Large intestine (tissue), 12 donors: ENCODE measurements at places on chromosomes 1 and 21.

DNA sequence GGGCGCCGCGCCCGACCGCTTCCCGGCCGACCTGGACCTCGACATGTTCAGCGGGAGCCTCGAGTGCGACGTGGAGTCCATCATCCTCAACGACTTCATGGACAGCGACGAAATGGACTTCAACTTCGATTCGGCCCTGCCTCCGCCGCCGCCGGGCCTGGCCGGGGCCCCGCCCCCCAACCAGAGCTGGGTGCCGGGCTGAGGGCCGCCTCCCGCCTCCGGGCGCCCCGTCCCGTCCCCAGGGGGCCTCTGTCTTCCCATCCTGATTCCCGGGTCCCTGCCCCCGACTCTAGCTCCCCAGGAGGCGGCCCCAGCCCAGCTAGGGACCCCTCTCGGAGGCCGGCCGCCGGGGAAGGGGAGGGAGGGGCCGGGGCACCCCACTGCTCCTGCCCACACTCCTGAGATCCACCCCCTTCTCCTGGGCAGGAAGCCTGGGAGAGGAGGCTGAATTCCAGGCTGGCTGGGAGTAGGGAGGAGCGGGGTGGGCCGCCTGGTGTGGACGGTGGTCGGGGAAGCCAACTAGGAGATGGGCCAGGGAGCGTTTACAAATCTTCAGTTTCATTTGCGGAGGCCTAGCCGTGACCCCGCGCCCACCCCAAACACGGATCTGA lies 21.4 kb downstream of the FOXO6 start:
- peak; percentile 87 for DNase-seq

- DNase-seq, result no peak
Observed at GRCh38 chr1:82778612-82779011, 977.9 kb downstream of the ADGRL2 start.

DNA sequence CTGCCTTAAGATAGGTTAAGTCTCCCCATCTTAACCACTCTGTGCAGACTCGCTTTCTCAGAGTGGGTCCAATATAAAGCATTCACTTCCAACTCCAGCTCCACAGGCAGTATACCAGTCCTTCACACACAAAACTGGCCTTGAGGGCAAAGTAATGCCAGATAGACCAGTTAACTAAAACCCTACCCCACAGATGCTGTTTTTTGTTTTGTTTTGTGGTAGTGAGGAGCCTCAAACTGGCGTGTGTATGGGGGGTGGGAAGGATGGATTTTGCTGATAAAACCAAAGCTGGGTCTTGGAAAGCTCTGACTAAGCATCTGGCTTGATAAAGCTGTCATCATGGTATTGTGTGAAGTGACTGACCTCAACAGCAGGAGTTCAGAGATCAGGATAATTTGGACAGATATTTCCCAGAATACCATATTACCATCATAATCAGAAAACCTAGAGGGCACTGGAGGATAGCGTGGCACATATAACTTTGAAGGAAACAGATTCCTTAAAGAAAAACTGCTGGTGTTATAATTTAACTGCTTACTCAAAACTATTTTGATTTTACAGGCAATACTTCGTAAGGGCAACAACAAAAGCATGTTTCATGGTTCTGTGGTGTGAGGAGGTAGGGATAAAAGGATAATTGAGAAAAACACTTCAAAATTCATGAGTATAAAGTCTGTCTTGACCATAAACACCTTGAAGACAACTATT lies 29.6 kb upstream of the CPLANE2 start:
- DNase-seq, result no peak

DNA sequence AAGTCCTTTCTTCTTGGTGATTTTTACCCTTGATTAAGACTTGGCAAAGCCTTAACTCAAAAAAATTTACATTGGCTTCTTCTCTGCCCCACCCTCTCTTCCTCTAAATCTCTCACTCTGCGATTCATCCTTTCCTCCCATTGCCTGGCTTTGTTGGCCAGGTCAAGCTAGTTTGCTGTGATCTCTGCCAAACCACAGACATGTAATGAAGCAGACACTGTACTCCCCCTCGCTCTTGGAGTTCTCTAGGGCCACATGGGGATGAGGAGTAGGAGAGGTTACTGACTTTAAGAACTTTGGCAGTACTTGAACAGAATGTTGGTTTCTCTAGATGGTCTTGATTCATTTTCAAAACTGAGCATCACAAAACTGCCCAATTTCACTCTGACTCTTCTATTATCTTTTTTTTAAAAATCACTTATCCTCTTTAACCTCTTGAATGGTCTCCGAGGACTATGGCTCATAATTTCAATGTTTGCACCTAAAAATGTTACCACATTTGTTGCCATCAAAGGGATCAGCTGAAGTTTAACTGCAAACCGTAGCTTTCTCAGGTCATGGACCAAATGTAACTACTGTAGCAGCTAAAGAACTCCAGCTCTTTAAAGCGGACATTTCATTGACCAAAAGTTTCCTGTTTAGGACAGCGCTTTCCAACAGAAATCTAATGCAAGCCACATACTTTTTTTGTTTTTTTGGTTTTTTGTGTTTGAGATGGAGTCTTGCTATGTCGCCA lies 62.7 kb upstream of the IPO9 start:
- peak; percentile 9 for DNase-seq

DNA sequence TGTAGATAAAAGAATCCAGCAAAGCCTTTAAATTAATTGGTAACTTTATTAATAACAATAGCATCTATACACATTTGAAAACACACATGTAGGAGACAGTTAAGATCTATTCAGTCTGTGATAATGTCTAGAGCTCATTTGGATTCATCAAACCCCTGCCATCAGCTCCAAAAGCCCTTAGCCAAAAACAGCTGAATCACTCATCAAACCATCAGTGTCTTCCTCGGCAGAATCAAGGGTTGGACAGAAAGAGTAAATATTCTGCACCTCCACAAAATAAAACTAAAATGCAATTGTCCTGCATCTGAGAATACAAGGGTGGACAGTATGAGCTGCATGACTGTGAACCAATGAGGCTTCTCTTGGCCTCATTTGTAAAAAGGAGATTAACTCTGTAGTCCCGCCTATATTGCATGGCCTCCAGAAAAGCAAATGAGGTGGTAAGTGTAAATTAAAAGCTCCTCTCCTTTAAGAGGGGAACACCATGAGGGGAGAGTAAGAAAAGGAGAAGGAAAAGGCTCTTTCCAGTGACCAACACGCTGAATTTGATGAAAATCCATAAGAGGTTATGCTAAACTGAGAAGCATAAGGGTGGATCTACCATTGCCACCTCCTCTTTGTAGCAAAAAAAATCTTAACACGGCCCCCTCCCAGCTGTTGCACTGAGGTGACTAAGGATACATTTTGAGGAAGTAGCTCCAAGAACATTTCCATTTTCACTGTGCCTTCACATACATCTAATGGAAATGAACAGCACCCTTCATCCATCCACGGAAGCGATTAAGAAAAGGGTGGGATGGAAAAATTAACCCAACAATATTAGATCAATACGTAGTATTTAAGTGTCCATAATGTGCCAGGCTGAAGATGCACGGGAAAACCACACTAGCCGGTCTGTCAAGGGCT lies 14.7 kb upstream of the BOLA1 start:
- DNase-seq, result no peak

GRCh38 chr1:242402956-242403355 lies 121.5 kb downstream of the PLD5 start:
- no peak for DNase-seq

DNA sequence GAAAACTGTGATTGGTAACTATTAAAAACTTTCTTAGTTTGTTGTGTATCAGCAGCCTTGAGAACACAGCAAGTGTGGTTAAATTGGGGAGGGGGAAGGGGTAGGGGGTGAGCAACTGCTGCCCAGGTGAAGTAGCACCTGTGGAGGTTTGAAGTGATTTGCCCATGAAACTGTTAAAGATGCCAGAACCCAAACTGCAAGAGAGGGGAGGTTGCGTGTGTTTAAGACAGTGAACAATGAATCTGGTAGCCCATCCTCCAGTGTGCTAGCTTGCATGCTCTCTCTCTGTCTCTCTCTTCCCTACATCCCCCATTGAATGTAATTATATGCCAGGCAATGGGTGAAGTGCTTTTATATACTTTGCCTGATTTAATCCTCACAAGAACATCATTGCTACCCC lies 154.7 kb downstream of the RUNX1 start:
- DNase-seq, result no peak

GRCh38 chr1:24928689-24929397 lies 1.2 kb downstream of the RUNX3 start:
- DNase-seq, result peak; percentile 36

- no peak for DNase-seq
Observed at GRCh38 chr1:10025354-10025753, 7.4 kb upstream of the UBE4B start.

- no peak for DNase-seq
Observed at GRCh38 chr1:27130798-27131197, 24.1 kb downstream of the SLC9A1 start.

GRCh38 chr1:116496380-116496779 lies 74.4 kb downstream of the CD58 start:
- DNase-seq, result no peak

- DNase-seq, result no peak
Observed at GRCh38 chr21:36210779-36211659, 54.4 kb downstream of the DOP1B start.

- no peak for DNase-seq
Observed at GRCh38 chr1:76841460-76841859, 25.8 kb upstream of the ST6GALNAC5 start.

DNA sequence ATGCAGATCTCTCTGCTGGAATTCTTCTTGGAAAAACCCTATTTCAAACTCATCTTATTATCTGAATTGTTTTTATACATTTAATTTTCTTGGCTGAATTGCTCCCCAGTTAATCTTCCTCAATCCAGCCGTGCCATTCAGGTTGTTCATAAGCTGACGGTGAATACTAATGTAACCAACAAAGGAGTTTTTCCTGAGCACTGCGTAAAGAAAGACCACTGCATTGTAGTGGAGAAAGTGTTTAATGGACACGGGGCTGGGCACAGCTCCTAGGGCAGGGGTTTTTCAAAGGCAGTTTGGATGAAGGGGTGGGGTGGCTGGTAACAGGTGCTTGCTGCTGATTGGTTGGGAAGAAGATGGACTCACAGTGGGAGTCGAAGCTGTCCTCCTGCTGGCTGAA lies 820.3 kb downstream of the ADGRL2 start:
- no peak for DNase-seq

DNA sequence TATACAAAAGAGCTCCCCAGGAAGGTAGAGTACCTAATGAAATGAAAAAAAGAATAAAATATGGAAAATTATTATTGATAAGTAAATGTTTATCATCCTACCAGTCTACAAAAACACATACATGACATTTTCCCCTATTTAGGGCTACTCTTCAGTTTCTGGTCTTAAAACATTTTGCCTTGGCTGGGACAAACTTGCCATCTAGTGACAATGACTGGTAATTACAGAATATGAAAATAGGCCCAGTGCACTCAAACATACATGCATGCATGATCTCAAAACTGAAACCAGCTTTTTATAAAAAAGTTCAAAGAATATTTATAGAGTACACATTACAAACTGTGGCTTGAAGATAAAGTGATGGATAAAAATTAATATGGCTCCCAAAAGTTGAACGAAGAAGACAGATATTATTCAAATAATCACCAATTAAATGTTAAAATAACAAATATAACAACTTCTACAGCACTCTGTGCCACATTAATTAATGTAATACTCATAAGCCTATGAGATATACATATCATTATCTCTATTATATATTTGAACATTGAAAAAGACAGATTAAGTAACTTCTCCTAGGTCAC lies 10.5 kb upstream of the RNPC3 start:
- peak; percentile 11 for DNase-seq

GRCh38 chr1:185345913-185346720 lies 29.1 kb upstream of the IVNS1ABP start:
- no peak for DNase-seq

- DNase-seq, result no peak
Observed at GRCh38 chr1:36098650-36099365, 10.1 kb downstream of the ADPRS start.

GRCh38 chr1:172893146-172893841 lies 157.4 kb downstream of the TNFSF18 start:
- DNase-seq, result no peak

DNA sequence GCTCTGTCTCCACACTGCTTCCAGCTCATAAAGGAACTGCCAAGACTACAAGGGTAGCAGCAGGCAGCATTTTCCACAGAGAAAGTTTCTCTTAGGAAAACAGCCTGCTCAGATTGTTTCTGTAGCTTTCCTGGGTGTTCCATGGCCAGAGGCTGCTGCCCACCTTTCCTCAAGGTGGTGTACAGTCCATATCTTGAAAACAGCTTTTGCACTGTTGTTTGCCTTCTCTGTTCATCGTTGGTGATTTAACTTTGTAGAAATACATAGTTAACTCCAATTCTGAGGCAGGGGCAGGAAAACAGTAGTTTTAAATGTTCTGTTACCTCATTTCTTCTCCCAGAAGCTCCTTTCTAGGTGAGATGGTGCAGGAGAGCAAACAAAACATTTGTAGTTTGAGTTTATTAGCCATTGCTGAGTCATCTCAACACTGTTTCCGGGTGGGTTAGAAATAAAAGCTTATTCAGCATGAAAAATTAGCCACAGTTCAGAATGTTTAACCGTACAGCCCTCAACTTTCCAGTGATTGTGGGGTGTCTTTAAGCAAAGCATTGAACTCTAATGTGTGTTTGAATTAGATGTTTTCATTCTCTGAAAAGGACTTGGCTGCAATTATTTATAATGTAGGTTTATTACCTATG lies 41.7 kb downstream of the DIP2A start:
- no peak for DNase-seq

- no peak for DNase-seq
Observed at GRCh38 chr21:46254208-46254975, 25.8 kb upstream of the LSS start.

GRCh38 chr1:71166178-71167173 lies 85.6 kb upstream of the ZRANB2 start:
- no peak for DNase-seq

- no peak for DNase-seq
Observed at GRCh38 chr1:243454328-243454997, 198.6 kb downstream of the SDCCAG8 start.

GRCh38 chr21:46151261-46151988 lies 4.0 kb downstream of the FTCD start:
- DNase-seq, result no peak

GRCh38 chr1:92883297-92883696 lies 51.5 kb downstream of the RPL5 start:
- DNase-seq, result no peak

- peak; percentile 77 for DNase-seq
Observed at GRCh38 chr1:161218301-161219077, 3.4 kb downstream of the FCER1G start.

- DNase-seq, result no peak
Observed at GRCh38 chr1:15678578-15678977, 5.5 kb upstream of the PLEKHM2 start.

- DNase-seq, result peak; percentile 75
Observed at GRCh38 chr21:36927719-36928117, 38.8 kb downstream of the HLCS start.

- peak; percentile 23 for DNase-seq
Observed at GRCh38 chr1:229694053-229694693, 68.1 kb downstream of the URB2 start.

DNA sequence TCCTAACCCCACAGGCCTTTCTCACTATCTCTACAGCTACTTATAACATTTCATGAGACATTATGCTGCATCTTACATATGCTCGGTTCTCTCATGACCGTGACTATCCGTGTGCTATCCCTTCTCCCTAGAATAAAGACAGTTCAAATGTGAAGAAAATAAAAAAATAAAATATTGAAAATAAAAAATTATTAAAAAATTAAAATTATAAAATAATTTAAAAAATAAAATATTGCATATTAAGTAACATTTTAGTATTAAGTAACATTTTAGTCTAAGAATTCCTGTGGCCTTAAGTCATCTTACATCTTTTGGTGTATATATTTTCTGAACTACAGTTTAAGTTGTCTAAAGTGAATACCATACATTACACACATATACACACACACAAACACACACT lies 415.5 kb downstream of the DPYD start:
- DNase-seq, result no peak

GRCh38 chr1:34398916-34399275 lies 222.2 kb downstream of the C1orf94 start:
- no peak for DNase-seq
